ENCODE measurements at places on chromosomes 3 and 15. TPM values are rescaled to one million over a fixed set of nuclear protein-coding genes. Genes with fewer than 3 reads are reported as not detected.

- DNase-seq = no peak
These were observed 610.2 kb upstream of the ROBO2 start for GRCh38 chr3:76429581-76430177.

GRCh38 chr3:135994708-135995337 lies 29.3 kb downstream of the PPP2R3A start:
- no peak for DNase-seq

SLC22A13 gene
- 0.99 TPM for total RNA-seq

DNA sequence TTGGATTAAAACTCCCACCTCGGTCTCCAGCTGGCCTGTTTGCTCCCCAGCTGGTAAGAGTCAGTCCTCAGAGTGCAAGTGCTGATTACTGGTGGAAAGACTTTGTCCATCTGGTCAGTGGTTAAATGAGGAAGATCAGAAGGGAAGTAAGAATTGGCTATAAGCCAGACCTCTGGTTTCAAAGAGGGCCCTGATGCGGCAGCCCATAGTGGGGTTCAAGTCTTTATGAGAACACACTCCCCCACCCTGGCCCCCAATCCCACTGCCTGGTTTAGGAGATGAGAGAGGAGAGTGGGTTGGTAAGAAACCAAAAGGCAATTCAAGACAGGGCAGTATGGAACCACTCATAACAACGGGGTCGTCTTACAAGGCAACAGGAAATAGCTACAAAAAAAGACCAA lies 65.0 kb downstream of the FRMD4B start:
- no peak for DNase-seq

DNA sequence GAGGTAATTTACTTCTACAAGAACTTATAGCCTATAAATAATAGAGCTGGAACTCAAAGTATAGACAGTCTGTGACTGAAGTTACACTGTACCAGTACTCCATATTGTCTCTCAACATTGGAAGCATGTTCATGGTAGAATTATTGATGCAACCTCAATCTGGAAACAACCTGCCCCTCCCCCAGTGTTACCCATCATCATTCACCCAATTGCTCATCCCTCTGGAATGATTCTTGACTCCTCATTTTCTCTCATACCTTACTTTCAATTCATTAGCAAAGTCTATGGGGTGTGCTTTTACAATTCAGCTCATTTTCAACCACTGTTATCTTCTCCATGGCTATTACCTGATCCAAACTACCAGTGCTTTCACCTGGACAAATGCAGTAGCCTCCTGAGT lies 151.7 kb downstream of the CPNE4 start:
- no peak for DNase-seq

- no peak for DNase-seq
These were observed 62.7 kb downstream of the PDIA5 start for GRCh38 chr3:123129532-123129931.

- no peak for DNase-seq
These were observed 29.2 kb downstream of the TMOD2 start for GRCh38 chr15:51780636-51781035.

GRCh38 chr3:23749609-23750008 lies 56.1 kb upstream of the UBE2E1 start:
- DNase-seq = no peak

DNA sequence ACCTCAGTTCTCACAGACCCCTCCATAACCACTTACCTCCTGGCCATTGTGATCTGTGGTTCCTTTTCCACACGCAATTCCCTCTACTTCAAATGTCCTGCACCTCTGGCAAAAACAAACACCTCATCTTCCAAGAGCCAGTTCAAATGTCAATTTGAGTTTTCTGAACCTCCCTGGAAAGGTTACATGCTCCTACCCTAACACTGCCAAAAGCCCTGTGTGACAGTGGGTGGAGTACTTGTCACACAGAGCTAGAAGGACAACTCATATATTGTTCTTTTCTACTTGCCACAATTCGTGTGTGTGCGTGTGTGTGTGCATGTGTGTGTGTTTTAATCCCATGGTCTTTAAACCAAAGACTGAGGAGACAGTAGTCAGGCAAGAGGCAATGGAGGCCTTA lies 331.8 kb upstream of the ARHGEF26 start:
- no peak for DNase-seq

DNA sequence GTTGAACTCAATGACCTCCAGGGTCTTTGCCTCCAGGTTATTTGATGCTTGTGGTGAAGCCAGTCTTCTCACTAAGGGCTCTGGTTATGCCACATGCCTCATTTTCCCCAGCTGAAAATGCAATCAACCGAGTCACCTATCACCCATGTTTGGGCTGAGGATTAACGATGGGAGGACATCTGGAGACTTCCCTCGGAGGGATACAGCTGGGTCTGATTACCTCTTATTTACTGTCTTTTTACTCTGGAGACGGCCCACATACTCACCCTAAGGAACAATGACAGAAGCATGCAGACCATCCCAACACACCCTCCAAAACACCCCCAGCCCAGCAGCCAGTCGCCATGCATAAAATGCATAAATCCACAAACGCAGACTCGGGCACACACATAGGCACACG lies 187.4 kb downstream of the OPA1 start:
- no peak for DNase-seq

ADGRG7 gene
- total RNA-seq = not detected

HES1 gene
- 60.5 TPM for total RNA-seq

SCN5A gene
- total RNA-seq = 14.4 TPM

DNA sequence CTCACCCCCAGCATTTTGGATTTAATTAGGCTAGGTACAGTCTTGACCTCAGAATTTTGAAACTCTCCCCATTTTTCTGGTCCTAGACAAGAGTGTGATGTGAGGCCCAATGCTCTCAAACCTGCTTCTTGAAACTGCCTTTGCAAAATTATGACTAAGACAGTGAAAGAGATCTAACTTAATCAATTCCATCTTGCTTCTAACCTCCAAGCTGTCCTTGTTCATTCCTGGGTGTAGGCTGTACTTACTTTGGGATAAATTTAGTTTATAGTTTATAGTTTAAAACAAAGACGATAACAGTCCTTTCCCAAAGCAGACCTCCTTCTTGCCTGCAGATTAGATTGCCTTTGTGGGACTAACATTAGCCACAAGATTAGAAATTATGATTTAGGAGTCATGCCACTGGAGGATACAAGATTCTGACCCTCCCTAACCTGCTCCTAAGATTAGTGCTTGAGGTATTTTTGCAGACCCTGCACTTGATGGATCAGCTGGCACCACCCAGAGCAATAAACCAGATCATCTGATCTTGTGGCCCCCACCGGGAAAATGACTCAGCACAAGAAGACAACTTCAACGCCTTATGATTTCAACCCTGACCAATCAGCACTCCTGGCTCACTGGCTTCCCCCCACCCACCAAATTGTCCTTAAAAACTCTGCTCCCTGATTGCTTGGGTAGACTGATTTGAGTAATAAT lies 59.6 kb downstream of the CD200R1L start:
- no peak for DNase-seq

DNA sequence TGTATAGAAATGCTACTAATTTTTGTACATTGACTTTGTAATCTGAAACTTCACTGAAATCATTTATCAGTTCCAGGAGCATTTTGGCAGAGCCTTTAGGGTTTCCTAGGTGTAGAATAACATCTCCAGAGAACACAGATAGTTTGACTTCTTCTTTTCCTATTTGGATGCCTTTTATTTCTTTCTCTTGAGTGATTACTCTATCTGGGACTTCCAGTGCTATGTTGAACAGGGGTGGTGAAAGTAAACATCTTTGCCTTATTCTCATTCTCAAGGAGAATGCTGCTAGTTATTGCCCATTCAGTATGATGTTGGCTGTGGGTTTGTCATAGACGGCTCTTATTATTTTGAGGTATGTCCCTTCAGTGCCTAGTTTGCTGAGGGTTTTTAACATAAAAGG lies 697.9 kb upstream of the ROBO1 start:
- DNase-seq = no peak

INSYN1 gene
- 15.2 TPM for total RNA-seq

- DNase-seq = no peak
These were observed 64.6 kb downstream of the TPRG1 start for GRCh38 chr3:189236352-189236751.

PATL2 gene
- 1.3 TPM for total RNA-seq

PLIN1 gene
- 24.2 TPM for total RNA-seq

STRIT1 gene
- total RNA-seq = not detected

- no peak for DNase-seq
These were observed 25.1 kb upstream of the PROK2 start for GRCh38 chr3:71810056-71810455.

DNA sequence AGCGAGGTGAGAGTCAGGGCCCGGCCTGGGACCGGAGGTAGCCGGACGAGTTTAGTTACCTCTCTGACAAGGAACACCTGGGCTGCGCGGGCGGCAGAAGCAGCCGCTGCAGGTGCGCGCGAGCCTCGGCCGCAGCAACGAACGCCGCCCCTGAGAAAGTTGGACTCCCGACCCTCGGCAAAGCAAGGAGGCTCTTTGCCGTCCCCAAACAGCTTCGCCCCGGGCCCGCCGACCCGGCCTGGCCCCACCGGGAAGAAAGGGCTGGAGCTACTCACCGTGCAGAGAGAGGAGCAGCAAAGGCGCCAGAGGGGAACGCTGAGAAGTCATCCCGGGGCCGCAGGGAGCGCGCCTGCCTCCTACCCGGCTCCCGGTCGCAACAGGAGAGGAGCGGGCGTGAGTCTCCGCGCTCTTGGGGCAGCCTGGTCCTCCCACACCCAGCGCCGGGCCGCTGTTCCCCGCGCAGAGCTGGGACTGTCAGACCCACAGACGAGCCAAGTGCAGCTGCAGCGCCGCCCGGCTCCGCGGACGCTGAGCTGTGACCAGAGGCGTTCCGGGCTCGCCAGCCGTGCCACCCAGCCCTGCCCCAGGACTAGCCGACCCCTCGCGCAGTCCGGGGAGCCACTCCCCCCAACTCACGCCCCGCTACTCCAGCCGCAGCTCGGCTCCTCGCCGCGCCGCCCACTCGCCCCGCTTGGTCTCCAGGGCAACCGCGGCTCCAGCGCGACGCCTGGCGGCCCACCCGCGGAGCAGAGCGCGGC lies at the start of gene IGSF11:
Gene IGSF11, minus strand, starts transcription at position 591 of the 758 bp plus-strand sequence. Its CDS starts 264 bp downstream, at position 327.
- no peak for DNase-seq

DNA sequence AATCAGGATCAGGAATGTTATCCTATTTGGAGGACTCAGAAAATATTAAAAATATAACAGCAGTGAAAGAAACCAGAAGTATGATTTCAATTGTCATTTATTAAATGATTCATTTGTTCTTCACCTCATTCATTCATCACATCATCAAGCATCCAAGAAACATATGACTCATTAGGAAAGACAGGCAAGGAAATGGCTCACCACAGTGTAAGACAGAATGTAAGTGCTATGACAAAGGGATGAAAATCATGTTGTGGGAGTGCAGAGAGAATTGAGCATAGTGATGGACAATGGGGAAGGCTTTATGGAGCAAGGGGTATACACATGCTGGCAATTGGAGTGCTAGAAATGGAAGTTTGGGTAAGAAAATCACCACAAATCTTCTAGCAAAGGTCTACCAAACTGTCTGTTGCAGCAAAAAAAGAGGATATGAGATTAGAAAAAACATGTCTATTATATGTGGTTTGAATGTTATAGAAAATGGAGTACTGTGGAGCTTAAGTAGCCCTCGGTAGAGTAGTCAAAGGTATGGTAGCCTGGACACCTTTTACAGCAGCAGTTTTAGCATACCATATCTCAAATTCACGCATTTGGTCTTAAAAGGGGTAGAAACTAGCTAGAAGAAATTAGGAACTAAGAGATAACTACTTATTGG lies 111.1 kb upstream of the GPR149 start:
- DNase-seq = no peak

GRCh38 chr15:85828874-85829273 lies 34.1 kb upstream of the KLHL25 start:
- DNase-seq = no peak

- DNase-seq = no peak
These were observed 71.0 kb downstream of the SLC6A11 start for GRCh38 chr3:10887015-10887414.

- DNase-seq = no peak
These were observed 6.4 kb upstream of the CCDC33 start for GRCh38 chr15:74229686-74230085.

Measured in thoracic aorta (tissue), 2 donors.